NCI-H2029 treated with DMSO at 0.1 percent for 48 hours (cell line): ENCODE measurements at places on chromosomes 3 and 15.

DNA sequence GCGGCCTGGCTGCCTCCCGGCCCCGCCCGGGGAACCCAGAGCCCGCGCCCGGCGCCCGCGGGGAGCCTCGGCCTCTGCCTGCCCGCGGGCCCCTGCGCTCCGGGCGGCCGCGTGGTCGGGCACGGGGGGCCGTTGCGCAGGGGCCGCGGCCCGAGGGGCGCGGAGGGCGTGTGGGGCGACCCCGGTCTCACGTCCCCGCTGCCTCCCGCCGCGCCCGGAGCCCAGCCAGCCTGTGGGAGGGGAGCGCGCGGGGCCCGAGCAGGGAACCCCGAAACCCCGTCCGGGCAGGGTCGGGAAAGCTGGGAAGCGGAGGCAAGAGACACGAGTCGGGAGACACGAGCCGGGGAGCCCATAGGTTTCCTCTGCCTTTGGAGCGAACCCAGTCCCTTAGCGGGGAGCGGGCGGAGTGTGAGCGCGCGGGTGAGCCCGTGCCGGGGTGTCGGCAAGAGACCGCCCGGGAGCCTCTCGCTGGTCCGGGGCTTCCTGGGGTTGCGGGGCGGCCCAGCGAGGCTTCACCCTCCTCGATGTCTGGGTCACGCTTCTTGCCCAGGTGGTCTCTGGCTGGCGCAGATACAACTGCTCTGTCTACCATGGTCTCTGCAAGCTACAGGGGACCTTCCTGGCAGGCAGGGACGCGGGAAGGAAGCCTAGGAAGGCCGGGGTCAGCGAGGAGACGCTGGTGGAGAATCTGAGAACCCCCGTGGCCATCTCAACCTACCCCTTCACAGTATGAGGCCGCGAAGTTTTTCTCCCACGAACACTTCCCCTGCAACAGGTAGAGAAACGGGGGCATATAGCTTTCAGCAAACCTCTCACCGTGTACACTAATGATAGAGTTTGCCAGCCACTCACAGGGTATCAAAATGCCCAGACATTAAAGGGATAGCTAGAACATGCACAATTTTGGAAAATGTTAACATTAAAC lies 586 bp downstream of the LRRK1 start:
- DNase-seq = no peak

GRCh38 chr15:89199746-89200145 lies 21.6 kb downstream of the RLBP1 start:
- no peak for DNase-seq

- DNase-seq = no peak
These were observed at the start of gene GAP43 for GRCh38 chr3:115623044-115623868. Gene GAP43, plus strand, starts transcription at chr3:115623510. Its CDS starts 180 bp downstream, at chr3:115623690.

GRCh38 chr3:46395210-46395661 lies 11.6 kb downstream of the CCR5AS start:
- no peak for DNase-seq

- DNase-seq = no peak
These were observed 907.2 kb downstream of the ROBO1 start for GRCh38 chr3:78860567-78860966.

DNA sequence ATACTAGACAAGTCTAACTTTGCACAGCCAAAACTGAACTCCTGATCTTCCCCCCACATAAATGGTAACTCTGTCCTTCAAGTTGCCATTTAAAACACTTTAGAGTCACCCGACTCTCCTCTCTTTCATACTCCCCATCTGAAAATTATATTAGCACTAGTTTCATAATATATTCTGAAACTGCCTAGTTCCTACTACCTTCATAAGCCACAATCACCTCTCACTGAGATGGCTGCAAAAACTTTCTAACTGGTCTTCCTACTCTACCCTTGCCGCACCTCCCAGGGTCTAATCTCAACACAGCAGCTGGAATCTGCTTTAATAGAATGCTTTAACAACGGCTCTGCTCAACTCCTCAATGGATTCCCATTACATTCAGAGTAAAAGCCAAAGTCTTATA lies 55.0 kb downstream of the GLB1 start:
- no peak for DNase-seq

DNA sequence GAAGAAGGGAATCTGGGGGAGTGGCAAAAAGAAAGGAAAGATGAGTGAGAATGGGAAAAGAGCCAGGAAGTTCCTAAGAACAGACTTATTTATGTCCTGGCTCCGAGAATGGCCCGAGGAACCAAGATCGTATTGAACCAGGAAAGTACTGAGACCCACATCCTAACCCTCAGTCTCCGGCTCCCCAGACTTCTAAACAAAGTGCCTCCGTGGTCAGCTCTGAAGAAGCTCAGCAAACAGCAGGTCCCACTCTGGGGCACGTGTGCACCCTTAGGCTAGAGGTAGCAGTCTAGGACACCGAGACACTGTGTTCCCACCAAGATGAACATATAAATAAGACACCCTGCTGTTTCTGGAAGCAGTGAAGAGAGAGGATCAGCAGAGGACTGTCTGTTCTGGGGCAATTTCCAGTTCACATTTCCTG lies 307.4 kb downstream of the NTRK3 start:
- DNase-seq = no peak

- DNase-seq = peak; percentile 46
These were observed 23.0 kb upstream of the CCK start for GRCh38 chr3:42289026-42289425.

GRCh38 chr3:138348754-138349739 lies 668 bp downstream of the MRAS start:
- no peak for DNase-seq

DNA sequence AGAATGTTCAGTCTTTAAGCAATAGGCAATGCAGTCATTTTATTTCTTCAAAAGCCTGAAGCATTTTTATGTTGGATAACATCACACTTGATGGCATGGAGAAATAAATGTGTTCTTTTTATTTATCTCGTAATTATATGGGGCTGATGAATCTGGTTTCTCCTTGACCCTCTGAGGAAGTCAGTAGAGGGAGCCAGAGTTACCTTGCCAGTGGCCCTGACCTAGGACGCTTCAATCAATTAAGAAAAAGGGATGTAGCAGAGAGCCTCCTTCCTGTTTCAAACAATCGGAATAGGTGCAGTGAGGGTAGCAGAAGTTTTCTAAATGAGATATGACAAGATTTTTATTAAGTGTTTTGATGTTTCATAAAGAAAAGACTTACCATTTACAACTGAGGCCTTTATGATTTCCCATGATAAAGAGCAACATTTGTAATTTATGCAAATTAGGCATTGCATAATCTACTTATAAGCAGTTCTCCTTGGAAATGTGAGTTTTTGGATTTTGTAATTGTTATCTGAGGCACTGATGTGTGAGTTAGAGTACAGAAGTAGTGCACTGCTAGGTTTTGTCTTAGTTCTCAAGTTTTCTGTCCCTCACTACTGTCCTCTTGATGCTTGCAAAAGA lies 129.1 kb downstream of the RAP2B start:
- no peak for DNase-seq

DNA sequence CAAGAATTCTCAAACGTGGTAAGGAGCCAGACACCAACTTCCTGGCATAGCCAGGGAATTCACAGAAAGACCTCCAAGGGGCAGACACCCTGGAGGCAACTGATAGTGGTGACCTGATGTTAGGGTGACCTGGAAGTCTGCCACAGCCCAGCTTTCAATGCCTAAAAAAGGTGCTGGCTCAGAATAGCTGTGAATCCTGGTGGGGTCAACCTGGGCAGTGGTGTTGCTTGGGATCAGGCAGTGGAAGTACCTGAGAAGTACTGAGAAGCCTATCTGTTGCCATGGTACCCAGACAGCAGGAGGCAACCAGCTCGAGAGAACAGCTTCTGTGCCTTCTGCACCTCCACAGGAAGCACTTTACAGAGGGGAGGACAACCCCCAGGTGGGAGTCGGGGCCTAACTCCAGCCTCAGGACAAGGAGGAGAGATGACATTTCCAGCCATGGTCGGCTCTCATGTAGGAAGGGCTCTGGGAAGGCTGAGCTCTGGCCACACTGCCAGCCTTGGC lies 55.4 kb upstream of the LARS2 start:
- no peak for DNase-seq

GRCh38 chr3:29212789-29213433 lies 68.0 kb upstream of the RBMS3 start:
- DNase-seq = no peak

GRCh38 chr15:88447741-88448140 lies 19.4 kb downstream of the MRPL46 start:
- DNase-seq = no peak

DNA sequence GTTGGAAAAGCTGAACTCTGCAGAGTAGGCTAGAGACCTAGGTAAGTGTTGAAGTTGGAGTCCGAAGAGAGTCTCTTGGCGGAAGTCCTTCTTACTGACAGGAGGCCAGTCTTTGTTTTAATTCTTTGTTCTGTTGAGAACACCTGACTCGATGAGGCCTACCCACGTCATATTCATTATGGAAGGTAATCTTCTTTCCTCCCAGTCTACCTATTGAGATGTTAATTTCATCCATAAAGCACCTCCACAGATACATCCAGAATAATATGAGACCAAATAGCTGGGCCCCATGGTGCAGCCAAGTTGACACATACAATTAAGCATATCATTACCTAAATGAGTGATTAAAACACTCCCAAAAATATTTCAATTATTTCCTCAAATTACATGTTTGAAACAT lies 515.5 kb downstream of the CADM2 start:
- no peak for DNase-seq

- no peak for DNase-seq
These were observed 239.6 kb downstream of the GBE1 start for GRCh38 chr3:81521855-81522254.

- no peak for DNase-seq
These were observed 264.4 kb downstream of the TIGIT start for GRCh38 chr3:114558271-114558670.
